ENCODE measurements at places on chromosomes 2 and 18.

- no peak for DNase-seq
Measured at GRCh38 chr2:46066601-46067000, 230.6 kb upstream of the EPAS1 start.

- DNase-seq: no peak
Measured at GRCh38 chr2:187775196-187775595, 221.0 kb upstream of the TFPI start.

- no peak for DNase-seq
Measured at GRCh38 chr2:241991299-241991698, 121.8 kb downstream of the RTP5 start.

GRCh38 chr2:85758361-85759256, 4.8 kb downstream of the ATOH8 start:
- no peak for DNase-seq

- DNase-seq: no peak
Measured at GRCh38 chr2:207137596-207138337, 28.0 kb downstream of the KLF7 start.

Data from stimulated activated CD8-positive, alpha-beta memory T cell treated with anti-CD3 and anti-CD28 coated beads, Interleukin-12 subunit alpha, Interleukin-12 subunit beta, amount 100 ng/mL, for 4 hours (primary cell).